ENCODE measurements at places on chromosomes 4 and X.

GRCh38 chrX:12911122-12911470, 4.7 kb downstream of the TLR8 start:
- no peaks in the 10 kb centered on the region for H3K4me1 ChIP-seq
- DNase-seq: no peak
- no peaks in the 10 kb centered on the region for H3K27me3 ChIP-seq
- no peak overlapping the region for H3K4me3 ChIP-seq
- H3K27ac ChIP-seq: no peak overlapping the region

DNA sequence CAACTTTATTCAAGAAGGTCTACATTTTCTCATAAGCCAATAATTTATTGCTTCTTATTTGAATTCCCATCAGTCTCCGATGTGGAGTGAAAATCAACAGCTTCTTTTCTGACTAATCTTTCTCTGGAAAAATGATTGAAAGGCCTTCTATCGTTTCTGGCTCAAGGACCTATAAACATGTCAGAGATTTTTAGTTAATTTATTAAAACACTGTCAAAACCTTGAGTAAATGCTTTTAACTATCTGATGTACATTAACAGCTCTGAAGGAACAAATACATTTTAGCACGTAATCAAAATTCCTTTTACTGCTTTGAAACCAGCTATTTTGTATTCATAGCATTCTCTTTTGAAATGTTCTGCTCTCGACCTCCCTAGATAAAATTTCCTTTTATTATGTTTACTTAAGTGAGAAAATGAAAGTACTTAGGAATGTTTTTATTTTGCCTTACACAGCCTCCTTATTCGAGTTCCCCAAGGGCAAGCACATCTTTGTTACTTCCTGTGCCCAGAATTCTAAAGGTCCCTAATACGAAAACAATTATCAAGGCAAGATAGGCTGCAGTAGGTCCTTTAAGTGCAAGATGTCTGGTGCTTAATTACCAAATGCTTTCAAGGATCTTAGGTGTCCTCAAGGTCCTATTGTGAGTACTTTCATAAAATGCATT, 3.1 kb upstream of the ZFX start:
- DNase-seq: no peak
- peak overlapping the region; percentile 18 for H3K4me3 ChIP-seq
- H3K36me3 ChIP-seq: no peaks in the 10 kb centered on the region
- H3K27ac ChIP-seq: peak overlapping the region; percentile 56

- no peak for DNase-seq
- peaks cover 8% of the 10 kb centered on the region for H3K4me1 ChIP-seq
- no peak overlapping the region for H3K4me3 ChIP-seq
- no peaks in the 10 kb centered on the region for H3K27me3 ChIP-seq
- H3K36me3 ChIP-seq: no peaks in the 10 kb centered on the region
Measured at GRCh38 chrX:13716905-13717304, 17.5 kb downstream of the TRAPPC2 start.

- H3K4me3 ChIP-seq: no peak overlapping the region
- H3K27ac ChIP-seq: no peak overlapping the region
- no peaks in the 10 kb centered on the region for H3K36me3 ChIP-seq
Measured at GRCh38 chr4:52586069-52586468, 73.0 kb downstream of the USP46 start.

DNA sequence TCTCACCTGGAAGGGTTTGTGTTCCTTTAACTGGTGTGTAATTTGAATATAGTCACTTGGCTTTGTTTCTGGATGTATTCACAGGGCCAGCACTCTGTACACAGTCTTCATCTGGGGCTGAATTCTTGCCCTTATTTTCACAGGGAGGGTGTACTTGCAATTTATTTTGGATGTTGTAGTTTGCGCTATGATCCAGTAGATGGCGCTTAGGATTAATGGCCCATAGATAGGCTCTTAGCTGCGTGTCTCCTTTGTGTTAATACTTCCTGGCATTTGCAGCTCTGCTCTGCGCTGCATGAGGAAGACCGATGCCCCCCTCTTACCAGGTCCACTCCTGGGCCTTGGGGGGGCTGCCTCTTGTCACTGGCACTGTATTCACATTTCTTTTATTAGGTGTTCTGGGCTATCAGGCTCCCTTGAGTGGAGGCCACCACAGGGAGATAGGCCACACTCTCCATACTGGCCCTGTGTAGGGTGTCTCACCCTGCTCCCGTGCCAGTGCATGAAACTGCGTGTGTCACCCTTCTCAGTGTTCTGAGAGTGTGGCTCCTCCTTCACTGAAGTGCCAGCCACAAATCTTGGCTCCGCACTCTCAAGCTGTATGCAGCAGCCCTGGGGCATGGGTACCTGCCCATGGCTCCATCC, 562.2 kb downstream of the ZIC3 start:
- H3K27ac ChIP-seq: no peak overlapping the region
- H3K4me1 ChIP-seq: no peaks in the 10 kb centered on the region
- DNase-seq: no peak
- H3K36me3 ChIP-seq: no peaks in the 10 kb centered on the region
- no peak overlapping the region for H3K4me3 ChIP-seq

GRCh38 chrX:139930916-139931645, 1.8 kb downstream of the ATP11C start:
- H3K27ac ChIP-seq: no peak overlapping the region
- no peak for DNase-seq
- peak overlapping the region; percentile 82 for H3K4me3 ChIP-seq
- no peaks in the 10 kb centered on the region for H3K36me3 ChIP-seq
- no peaks in the 10 kb centered on the region for H3K27me3 ChIP-seq

GRCh38 chr4:119829326-119829725, 200.7 kb upstream of the PDE5A start:
- no peak for DNase-seq
- no peaks in the 10 kb centered on the region for H3K27me3 ChIP-seq
- H3K36me3 ChIP-seq: no peaks in the 10 kb centered on the region
- H3K27ac ChIP-seq: no peak overlapping the region
- H3K4me3 ChIP-seq: no peak overlapping the region

GRCh38 chrX:147917700-147918695, 6.3 kb downstream of the FMR1 start:
- H3K27me3 ChIP-seq: no peaks in the 10 kb centered on the region
- no peaks in the 10 kb centered on the region for H3K36me3 ChIP-seq
- no peak for DNase-seq
- no peak overlapping the region for H3K27ac ChIP-seq
- H3K4me3 ChIP-seq: no peak overlapping the region
- H3K4me1 ChIP-seq: peaks cover 18% of the 10 kb centered on the region

- H3K4me1 ChIP-seq: no peaks in the 10 kb centered on the region
- H3K27me3 ChIP-seq: no peaks in the 10 kb centered on the region
- no peak for DNase-seq
- no peak overlapping the region for H3K4me3 ChIP-seq
Measured at GRCh38 chrX:115093191-115093590, 75.8 kb upstream of the IL13RA2 start.

GRCh38 chr4:179112441-179113170, 1670.4 kb upstream of the AGA start:
- H3K27me3 ChIP-seq: no peaks in the 10 kb centered on the region
- H3K4me3 ChIP-seq: no peak overlapping the region
- no peaks in the 10 kb centered on the region for H3K36me3 ChIP-seq
- no peak overlapping the region for H3K27ac ChIP-seq
- DNase-seq: no peak
- no peaks in the 10 kb centered on the region for H3K4me1 ChIP-seq

DNA sequence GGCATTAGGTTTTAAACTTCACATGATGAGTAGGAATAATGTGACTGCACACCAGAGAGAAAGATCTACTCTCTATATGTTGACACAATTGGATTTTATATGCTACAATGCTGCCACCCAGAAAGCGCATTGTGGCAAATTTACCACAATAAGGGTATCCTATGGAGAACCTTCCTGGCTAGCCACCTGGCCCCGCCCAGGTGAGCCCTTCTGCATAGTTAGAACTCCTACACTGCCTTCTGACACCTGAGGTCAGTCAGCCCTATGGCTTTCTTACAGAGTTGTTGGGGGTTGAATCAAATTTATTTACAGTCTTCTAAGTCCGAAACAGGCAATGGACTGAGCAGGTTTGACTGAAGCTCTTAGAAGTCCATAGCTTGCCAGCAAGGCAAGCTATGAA, 153.8 kb upstream of the S100G start:
- no peaks in the 10 kb centered on the region for H3K27me3 ChIP-seq
- H3K4me1 ChIP-seq: no peaks in the 10 kb centered on the region
- H3K27ac ChIP-seq: no peak overlapping the region
- DNase-seq: no peak
- no peaks in the 10 kb centered on the region for H3K36me3 ChIP-seq

DNA sequence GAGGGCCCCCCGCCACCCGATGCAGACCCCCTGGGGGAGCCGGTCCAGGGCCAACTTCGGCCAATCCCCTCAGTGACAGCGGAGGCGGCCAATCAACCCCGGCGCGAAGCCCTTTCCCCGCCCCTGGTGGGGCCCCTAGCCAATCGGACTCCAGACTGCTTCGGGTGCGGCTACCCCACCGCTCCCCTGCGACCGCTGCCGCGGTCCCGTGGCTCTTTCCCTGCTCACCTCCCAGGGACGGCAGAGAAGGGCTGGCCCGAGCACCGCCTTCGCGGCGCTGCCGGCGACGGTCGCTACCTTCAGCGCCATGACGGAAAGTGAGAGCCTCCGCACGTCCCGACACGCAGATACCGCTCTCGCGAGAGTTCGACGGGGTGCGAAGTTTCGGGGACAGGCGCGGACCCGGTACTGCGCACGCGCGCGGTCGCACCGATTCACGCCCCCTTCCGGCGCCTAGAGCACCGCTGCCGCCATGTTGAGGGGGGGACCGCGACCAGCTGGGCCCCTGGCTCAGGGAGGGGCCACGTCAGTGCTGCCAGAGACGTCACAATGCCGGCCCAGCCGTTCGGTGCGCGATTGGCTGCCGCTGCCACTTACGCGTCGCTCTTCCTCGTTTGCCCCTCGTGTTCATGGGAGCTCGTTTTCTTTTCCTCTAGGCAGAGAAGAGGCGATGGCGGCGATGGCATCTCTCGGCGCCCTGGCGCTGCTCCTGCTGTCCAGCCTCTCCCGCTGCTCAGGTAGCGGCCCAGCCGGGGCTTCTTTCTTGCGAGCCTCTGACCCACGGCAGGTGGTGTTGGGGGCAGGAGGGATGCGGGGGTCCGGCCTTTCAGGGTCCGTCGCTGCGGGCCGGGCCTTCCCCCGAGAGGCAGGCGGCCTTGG, at the start of the genes IDH3G and SSR4:
Gene IDH3G, minus strand, starts transcription at position 358 of the 879 bp plus-strand sequence. Its CDS starts 49 bp downstream, at position 309.
Gene SSR4, plus strand, starts transcription at position 651 of the 879 bp plus-strand sequence. Its CDS starts 20 bp downstream, at position 671.
- H3K4me3 ChIP-seq: peak within 1 kb of the TSS; percentile 69
- H3K27ac ChIP-seq: peak within 1 kb of the TSS; percentile 96
- peaks cover 20% of the 10 kb centered on the region for H3K36me3 ChIP-seq
- peaks cover 43% of the 10 kb centered on the region for H3K4me1 ChIP-seq
- H3K27me3 ChIP-seq: no peaks in the 10 kb centered on the region
- DNase-seq: peak; percentile 94

GRCh38 chrX:53323196-53323595, 41.8 kb upstream of the IQSEC2 start:
- H3K27ac ChIP-seq: no peak overlapping the region
- H3K4me1 ChIP-seq: peaks cover 19% of the 10 kb centered on the region
- no peak overlapping the region for H3K4me3 ChIP-seq

DNA sequence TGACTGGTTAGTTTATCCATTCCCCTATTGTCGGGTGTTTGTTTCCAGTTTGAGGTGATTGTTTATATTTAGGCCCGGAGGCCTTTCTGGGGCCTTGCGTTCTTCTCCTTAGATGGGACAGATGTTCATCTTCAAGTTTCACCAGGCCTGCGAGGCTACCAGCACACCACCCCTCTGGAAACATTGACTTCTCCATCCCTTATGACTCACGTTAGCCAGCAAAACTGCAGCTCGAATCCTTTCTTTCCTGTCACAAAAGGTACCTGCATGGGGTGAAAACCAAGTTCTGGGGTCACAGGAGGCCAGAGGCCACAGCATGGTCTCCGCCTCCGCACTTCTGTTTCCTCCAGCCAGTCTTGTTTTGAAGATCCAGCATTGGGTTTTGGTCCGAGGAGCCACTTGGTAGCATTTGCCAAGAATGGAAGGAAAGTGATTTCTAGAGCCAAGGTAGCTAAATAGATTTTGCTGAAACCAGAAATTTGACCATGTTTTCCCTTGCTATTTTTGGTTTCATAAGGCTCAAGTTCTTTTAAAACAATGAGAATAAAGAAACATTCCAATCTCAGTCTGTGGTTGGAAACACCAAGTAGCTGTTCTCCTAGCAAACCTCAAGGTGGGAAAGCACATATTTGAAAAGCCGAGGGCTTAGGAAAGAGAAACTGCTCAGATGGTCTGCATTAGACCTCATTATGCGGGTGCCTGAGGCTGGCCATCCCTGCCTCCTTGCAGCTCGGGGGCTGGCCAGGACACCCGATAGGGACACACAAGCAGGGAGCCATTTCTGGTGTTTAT, 5.6 kb downstream of the NYX start:
- no peaks in the 10 kb centered on the region for H3K36me3 ChIP-seq
- peaks cover 2% of the 10 kb centered on the region for H3K4me1 ChIP-seq
- H3K27ac ChIP-seq: no peak overlapping the region
- H3K4me3 ChIP-seq: no peak overlapping the region

GRCh38 chr4:20860878-20861277, 160.6 kb downstream of the PACRGL start:
- H3K4me3 ChIP-seq: no peak overlapping the region
- H3K27me3 ChIP-seq: no peaks in the 10 kb centered on the region
- no peak for DNase-seq
- no peak overlapping the region for H3K27ac ChIP-seq

- H3K4me3 ChIP-seq: no peak overlapping the region
- no peaks in the 10 kb centered on the region for H3K27me3 ChIP-seq
- H3K36me3 ChIP-seq: no peaks in the 10 kb centered on the region
- no peak overlapping the region for H3K27ac ChIP-seq
- peaks cover 9% of the 10 kb centered on the region for H3K4me1 ChIP-seq
Measured at GRCh38 chrX:130878350-130879341, 24.4 kb downstream of the ENOX2 start.

GRCh38 chr4:5772528-5773270, 61.7 kb downstream of the EVC start:
- no peak overlapping the region for H3K27ac ChIP-seq
- peak; percentile 59 for DNase-seq
- peaks cover 21% of the 10 kb centered on the region for H3K4me1 ChIP-seq
- H3K36me3 ChIP-seq: peaks cover 9% of the 10 kb centered on the region
- no peak overlapping the region for H3K4me3 ChIP-seq

DNA sequence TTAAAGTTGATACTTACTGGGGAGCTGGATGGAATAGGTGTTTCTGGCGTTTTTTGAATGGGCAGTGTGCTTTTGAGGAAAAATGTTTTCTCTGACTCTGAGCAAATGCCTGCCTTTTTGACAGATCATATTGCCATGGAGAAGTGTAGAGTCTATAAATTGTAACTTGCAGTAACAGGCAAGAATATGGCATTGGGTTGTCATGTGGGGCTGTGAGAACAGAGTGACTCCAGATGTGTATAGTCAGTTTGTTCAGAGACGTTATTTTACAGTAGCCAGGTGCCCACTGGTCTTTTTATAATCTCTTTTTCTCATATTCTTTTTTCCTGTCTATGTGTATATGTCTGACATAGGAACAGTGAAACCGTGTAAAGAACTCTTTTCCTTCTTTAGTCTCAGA, 40.8 kb downstream of the RAPGEF2 start:
- no peak overlapping the region for H3K4me3 ChIP-seq
- H3K27me3 ChIP-seq: no peaks in the 10 kb centered on the region
- no peaks in the 10 kb centered on the region for H3K36me3 ChIP-seq
- H3K27ac ChIP-seq: no peak overlapping the region
- H3K4me1 ChIP-seq: peaks cover 11% of the 10 kb centered on the region

GRCh38 chr4:3445111-3445820, 3.5 kb downstream of the HGFAC start:
- peaks cover 13% of the 10 kb centered on the region for H3K4me1 ChIP-seq
- no peak overlapping the region for H3K4me3 ChIP-seq
- H3K36me3 ChIP-seq: no peaks in the 10 kb centered on the region

- H3K4me3 ChIP-seq: no peak overlapping the region
- no peaks in the 10 kb centered on the region for H3K4me1 ChIP-seq
- H3K36me3 ChIP-seq: no peaks in the 10 kb centered on the region
- DNase-seq: no peak
- no peaks in the 10 kb centered on the region for H3K27me3 ChIP-seq
- H3K27ac ChIP-seq: peak overlapping the region; percentile 5
Measured at GRCh38 chr4:124028182-124028581, 631.6 kb downstream of the SPRY1 start.

All from suprapubic skin (tissue), 4 donors.